ENCODE measurements at places on chromosomes 12 and 14.
A peak's percentile ranks its signal among the peaks of the same experiment; 100 is the strongest.

DNA sequence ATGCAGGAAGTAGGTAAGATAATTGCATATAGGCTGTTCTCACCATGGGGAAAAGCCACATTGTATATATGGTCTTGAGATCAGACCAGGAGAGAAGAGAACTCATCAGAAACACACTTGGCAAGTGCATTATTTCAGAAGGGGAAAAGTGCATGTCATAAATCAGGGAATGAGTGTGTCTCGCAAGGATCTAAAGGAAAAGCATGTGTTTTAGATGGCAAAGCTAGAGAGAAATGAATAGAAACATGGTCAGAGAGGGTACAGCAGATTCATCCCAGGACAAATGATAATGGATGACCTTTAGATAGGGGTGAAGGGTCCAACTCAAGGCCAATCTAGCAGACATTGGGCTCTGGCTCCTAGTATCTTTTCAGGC, 230.2 kb upstream of the NAV3 start:
- DNase-seq = no peak

DNA sequence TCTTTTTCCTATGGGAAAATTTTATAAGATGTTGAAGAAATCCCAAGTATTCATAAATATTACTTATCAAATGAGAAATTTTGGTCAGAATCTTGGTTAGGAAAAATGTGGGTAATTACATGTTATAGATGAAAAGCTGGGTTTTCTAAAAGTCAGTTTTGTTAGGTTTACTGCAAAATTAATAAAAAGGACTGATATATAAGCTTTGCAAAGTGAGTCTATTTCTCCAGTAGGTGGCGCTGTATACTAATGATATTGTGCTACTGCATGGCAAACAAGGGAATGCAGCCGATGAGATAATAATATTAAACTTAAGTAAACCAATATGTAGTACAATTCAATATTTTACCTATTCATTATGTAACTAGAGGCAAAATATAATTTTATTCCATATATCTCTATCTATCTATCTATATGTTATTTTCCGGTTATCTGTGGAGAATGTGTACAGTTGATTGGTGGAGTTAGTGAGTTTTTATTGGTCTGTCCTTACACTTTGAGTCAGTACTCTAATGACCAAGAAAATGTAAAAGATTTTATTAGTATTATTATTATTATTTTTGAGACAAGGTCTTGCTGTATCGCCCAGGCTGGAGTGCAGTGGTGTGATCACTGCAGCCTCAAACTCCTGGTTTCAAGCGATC, 32.9 kb downstream of the MIPOL1 start:
- DNase-seq = no peak

DNA sequence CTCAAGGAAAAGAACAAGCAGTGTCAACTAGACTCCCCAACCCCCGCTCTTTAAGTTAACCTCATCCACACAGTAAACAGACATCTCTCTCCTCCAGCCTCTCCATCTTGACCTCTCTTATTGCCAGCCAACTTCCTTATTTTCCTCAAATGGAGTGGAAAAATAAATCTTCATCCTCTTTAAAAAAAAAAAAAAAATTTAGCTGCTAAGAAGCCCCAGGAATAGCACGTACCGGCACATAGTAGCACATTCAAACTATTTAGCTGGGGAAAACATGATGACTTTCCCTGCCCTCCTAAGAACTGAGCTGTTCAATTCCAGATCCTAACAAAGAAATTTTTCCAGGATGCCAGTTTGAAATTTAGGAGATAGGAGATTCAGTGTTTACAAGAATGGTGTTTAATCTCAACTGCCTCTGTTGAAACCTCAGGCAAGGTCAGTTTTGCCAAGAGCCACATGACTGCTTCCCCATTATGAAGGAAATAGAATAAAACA, 90.8 kb downstream of the EPS8 start:
- DNase-seq = no peak

GRCh38 chr14:70422538-70422937, 5.6 kb upstream of the SYNJ2BP start:
- no peak for DNase-seq

- DNase-seq = no peak
Measured at GRCh38 chr14:104724407-104724980, 465 bp downstream of the ADSS1 start.

- DNase-seq = no peak
Measured at GRCh38 chr12:7868391-7868790, 4.3 kb downstream of the SLC2A14 start.

DNA sequence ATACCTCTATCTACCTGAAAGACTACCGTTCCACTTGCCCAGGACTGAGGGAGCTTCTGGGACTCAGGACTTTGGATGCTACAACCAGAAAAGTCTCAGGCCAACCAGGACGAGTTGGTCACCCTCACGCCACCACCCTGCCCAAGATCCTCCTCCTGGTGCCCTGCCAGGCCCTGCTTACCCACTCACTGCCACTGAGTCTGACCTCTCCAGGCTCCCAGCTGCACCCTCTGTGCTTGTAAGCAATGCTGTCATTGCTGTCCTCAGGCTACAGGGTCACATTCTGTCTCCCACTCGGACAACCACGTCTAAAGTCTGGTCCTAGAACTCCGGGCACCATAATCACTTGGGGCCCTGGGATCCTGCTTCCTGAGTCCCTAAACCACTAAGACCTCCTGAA, 9.2 kb downstream of the TTC7B start:
- no peak for DNase-seq

DNA sequence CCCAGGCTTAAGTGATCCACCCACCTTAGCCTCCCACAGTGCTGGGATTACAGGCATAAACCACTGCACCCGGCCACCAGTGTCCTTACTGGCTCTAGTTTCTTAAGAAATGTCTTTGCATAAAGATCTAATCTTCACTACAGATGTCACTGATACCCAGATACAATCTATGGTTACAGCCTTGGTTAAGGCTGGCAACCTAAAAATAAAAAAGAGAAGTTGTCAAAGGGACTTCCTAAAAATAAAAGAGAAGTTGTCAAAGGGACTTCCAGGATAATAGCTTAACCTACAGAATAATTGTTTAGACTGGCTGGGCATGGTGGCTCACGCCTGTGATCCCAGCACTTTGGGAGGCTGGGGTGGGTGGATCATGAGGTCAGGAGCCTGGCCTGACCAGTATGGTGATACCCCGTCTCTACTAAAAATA, 27.6 kb downstream of the ETFBKMT start:
- DNase-seq = no peak

- DNase-seq = no peak
Measured at GRCh38 chr12:110498984-110499706, 2.8 kb downstream of the VPS29 start.

DNA sequence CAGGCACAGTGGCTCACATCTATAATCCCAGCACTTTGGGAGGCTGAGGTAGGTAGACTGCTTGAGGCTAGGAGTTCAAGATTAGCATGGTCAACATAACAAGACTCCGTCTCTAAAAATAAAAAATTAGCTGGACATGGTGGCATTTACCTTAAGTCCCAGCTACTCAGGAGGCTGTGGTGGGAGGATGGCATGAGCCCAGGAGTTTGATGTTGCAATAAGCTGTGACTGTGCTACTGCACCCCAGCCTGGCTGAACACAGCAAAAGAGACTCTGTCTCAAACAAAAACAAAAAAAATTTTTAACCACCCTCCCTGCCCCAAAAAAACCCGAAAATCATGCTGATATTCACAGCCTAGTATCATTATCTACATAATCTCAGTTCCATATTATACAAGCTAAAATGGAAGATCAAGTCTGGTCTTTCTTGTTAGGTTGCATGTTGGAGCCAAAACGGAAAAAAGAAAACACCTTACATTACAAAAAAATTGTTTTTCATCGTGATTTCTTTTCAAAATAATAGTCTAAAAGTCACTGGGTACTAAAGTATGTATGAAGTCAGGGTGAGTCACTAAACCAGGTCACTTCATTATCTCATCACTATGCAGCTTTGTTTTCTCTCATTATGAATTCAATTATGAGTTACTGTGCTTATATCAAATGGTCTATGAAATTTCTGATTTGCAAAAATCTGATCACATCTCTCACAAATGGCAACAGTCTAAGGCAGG, 13.8 kb downstream of the GXYLT1 start:
- DNase-seq = no peak

DNA sequence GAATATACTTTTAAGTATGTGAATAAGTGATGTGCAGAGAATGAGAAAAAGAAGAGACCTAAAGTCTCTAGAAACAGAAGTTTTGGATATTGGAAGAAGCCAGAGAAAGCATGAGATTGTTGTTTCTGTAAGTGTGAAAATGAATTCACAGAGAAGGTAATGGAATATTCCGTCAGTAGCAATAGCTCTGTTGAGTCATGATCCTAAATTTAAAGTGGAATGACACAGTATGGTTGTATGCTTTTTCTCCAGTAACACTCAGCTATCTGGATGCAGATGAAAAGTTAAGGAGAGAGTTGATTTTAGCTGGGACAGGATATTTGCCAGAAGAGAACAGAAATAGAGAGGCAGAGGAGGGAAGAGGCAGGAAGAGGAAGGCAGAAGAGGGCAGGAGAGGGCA, 1166.3 kb downstream of the GALC start:
- no peak for DNase-seq

DNA sequence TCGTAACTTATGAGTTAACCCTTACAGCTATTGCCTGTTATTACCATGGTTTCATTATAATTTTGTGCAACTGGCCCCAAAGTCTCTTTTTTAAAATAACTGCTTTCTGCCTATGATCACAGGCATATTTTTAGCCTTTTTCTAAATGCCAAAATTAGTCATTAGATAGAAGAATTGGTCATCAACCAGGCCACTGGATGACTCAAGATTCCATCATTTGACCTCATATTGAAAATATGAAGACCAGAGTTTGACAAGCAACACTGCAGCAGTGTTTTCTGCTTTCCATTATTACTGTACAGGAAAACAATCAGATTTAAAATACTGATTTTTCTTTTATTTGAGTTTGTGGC, 54.7 kb upstream of the OTOGL start:
- DNase-seq = no peak

GRCh38 chr12:87425942-87426554, 603.2 kb downstream of the C12orf50 start:
- no peak for DNase-seq

GRCh38 chr12:80580254-80580653, 127.2 kb upstream of the MYF6 start:
- DNase-seq = no peak

GRCh38 chr14:100076606-100077005, 11.4 kb downstream of the EVL start:
- no peak for DNase-seq

DNA sequence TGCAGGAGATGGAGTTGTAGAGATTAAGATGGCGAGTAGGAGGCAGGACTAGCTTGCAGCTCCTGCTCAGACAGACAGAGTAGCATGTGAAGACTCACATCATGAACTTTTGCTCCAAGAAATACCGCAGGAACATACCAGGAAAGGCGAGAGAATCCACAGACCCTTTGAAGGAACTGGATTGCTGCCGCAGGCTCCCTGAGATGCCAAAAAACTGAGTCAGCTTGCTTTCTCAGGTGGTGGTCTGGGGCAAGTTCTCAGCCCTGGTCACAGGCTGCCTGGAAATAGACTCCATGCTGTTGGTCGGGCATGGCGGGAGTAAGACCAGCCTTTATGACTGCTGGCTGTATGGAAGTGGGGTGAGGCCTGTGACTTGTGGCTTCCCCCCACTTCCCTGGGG, 163.6 kb upstream of the NAV3 start:
- peak; percentile 57 for DNase-seq

DNA sequence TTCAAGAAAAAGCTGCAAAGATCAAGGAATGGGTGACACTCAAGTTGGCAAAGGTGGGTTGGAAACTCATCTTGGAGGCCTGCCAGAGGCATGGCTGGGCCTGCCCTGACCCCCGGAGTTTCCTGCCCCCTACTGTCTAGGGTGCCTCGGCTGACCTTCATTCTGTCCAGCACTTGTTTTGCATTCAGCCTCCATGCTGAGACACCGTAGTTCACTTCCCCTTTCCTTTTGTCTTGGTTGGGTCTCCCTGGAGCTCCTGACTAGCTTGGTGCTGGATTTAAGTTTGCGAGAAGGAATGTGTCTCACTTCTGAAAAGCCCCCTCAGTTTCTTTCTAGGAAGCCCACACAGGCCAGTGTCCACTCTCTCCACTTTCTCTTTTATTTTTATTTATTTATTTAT, 26.5 kb downstream of the PLEKHH1 start:
- DNase-seq = no peak

DNA sequence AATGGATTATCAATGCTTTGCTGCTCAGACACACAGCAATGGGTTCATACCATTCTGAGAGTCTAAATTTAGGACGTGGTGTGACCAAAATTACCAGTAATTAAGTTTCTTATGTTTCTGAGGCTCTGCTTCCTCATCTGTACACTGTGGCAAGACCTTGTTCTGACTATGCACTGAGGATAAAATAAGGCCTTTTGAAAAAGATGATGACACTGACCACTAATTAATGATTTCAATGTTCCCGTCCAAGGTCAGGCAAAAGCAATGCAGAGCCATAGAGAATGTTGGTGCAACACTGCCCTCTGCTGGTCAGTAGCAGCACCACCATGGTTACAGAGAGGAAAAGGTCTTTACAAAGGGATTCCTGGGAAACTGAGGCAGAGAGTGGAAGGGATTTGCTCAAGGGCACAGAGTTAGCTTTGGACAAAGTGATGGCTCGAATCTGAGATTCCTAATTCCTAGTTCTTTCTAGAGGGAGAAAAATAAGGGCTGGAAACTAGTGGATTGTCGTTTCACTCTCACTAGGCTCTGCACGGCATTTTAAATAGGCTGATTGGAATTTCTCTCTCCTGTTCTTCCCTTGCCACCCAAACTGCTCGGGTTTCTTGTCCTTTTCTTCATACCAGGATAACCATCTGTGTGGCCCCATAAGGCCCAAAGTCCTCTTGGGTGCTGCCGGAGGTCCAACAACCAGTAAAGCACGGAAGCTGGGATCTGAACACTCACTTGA, 22.3 kb upstream of the P2RX7 start:
- DNase-seq = peak; percentile 65

DNA sequence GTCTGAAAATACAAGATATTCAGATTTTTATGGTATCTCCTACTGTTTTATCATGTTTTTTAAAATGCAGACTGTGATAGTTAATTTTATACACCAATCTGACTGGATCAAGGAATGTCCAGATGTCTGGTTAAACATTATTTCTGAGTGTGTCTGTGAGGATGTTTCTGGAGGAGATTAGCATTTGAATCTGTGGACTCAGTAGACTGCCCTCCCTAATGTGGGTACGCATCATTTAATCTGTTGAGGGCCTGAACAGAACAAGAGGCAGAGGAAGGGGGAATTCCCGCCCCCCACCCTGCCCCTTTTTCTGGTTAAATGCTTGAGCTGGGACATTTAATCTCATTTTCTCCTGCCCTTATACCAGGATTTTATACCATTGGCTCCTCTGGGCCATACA, 72.1 kb downstream of the AVPR1A start:
- DNase-seq = no peak

DNA sequence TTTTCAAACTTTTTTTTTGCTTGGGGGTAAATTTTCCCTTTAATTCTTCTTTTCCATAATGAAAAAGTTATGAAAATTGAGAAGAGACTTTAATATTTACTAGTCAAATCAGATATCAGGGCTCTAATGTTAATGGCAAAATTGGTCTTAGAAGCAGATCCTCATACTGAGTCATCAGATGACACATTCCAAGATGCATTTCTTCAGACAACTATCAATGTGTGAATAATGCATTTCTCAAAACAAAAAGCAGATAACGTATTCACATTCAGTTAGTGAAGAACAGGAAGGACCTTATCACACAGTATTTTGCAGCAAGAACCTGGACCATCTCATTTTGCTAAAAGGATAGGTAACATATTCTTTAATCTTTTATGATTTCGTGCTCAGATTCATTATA, 130.7 kb downstream of the GPHN start:
- no peak for DNase-seq
